ENCODE measurements at places on chromosomes 6 and 20.

- DNase-seq = no peak
Measured at GRCh38 chr6:135604035-135604860, 106.7 kb upstream of the AHI1 start.

DNA sequence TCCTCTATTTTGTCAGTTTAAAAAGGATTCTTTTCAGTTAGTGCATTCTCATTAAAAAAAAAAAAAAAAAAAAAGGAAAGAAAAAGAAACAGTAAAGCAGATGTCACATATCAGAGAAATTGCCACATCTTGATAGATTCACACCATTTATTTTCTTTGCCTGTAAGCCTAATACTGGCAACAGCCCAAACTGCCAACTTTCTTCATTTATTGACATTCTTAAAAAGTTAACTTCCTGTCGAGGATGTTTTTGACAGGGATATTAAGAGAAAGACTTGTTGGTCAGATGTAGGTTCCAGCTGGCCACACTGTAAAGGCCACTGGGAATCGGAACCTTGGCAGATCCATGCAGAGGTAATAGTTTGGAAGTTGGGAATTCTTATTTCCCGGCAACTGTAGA, 332.6 kb downstream of the NRN1 start:
- DNase-seq = no peak

- no peak for DNase-seq
Measured at GRCh38 chr20:9736373-9736772, 102.5 kb downstream of the PAK5 start.

- no peak for DNase-seq
Measured at GRCh38 chr20:325889-326644, 715 bp downstream of the SOX12 start.

DNA sequence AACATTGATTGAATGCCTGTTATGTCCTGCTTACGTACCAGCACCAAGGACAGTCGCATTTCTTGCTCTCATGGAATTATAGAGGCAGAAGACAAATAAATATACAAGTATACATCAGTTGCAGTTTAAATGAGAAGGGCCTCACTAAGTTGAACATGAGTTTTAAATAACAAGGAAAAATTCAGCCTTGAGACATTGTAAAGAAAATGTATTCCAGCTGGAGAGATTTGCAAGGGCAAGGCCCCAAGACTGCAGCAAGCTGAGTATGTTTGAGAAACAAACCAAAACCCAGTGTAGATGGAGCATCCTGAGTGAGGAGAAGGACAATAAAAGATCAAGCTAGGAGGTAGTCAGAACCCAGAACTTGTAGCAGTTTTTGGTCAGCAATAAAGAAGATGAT, 123.2 kb upstream of the BMP5 start:
- no peak for DNase-seq

GRCh38 chr20:7505152-7505834, 435.0 kb downstream of the HAO1 start:
- DNase-seq = no peak

DNA sequence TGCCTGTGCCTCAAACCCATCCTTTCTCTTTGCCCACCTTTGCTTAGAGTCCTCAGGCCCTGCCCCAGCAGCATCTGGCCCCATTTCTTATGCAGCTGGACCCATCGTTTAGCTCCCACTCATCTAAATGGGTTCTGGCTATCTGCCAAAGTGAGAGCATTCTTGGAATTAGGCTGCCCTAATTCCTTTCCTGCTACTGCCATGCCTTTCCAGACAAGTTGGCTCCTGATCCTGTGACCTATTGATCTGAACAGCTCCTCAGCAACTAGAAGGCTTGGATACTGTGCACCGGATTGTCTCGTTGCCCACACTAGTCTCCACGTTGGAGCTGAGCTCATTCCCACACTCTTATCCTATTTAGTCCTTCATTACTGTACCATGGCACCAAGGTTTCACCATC, 22.9 kb downstream of the DZANK1 start:
- no peak for DNase-seq

GRCh38 chr6:56947924-56948323, 7.0 kb upstream of the BEND6 start:
- no peak for DNase-seq

DNA sequence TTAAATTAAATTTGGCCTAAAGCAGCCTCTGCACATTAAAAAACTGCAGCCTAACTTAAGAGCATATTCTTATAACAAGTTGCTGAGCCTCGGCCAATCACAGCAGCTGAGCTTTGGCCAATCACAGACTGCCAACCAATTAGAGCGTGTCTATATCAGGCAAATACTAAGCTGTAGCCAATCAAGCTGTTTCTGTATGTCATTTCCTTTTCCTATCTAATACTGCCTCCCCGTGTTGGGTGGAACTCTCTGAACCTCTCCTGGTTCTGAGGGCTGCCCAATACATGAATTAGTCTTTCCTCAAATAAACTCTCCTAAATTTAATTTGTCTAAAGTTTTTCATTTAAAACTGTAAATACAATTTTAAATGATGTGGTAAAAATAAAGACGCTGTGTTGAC, 3.9 kb upstream of the TMEM244 start:
- no peak for DNase-seq

GRCh38 chr6:168968228-168968627, 285.4 kb downstream of the THBS2 start:
- DNase-seq = no peak

GRCh38 chr6:27805347-27805746, 106.8 kb downstream of the OR2B2 start:
- DNase-seq = no peak

- DNase-seq = no peak
Measured at GRCh38 chr6:151286214-151286613, 46.4 kb downstream of the AKAP12 start.

- DNase-seq = no peak
Measured at GRCh38 chr6:123509112-123509511, 127.6 kb downstream of the TRDN start.

- no peak for DNase-seq
Measured at GRCh38 chr6:139743664-139744437, 369.4 kb upstream of the CITED2 start.

- DNase-seq = no peak
Measured at GRCh38 chr6:10690651-10691445, 3.6 kb downstream of the C6orf52 start.

DNA sequence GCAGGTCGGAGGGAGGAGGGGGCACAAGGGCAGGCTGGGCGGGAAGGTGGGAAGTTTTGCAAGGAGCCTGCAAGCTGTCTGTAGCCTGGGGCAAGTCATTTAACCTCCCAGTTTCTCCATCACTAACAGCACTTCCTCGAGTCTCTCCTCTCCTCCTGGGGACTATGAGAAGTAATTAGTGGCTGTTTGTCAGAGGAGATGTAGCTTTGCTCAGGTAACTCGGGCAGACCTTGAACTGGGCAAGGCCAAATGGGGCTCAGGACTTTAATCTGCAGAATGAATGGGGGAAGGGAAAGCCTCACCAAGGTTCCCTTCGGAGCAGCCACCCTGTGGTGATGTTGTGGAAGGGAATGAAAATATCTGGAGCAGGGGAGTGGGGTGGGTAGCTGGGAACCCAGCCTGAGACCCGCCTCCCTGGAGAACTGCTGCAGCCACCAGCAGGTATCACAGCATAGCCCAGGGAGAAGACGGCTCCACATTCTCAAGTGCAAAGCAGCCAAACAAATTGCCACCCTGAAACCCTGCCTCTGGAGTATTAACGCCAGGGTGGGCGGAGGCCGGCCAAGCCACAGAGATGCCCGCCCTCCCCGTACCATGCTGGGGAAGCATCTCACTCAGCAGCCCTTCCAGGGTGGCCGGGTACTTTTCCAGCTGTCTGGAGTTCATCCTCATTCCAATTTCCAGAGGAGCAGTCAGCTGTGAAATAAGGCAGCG, 6.1 kb upstream of the LEMD2 start:
- DNase-seq = no peak

DNA sequence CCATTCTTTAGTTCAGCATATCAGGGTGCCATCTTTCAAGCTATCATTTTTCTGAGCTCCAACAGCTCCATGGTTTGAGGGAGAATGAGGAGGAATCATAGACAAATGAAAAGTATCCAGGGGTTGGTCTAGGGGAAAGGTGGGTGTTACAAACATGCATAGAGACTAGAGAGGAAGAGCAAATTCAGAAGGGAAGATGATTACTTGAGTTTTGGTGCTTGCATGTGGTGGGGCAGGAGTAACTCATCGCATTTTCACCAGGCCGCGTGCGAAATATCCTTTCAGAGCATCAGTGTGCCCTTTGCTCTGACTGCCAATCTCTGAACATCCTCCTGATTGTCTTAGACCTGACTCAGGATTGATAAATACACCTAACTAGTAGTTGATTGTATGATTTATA, 7.7 kb upstream of the BICRAL start:
- DNase-seq = no peak

DNA sequence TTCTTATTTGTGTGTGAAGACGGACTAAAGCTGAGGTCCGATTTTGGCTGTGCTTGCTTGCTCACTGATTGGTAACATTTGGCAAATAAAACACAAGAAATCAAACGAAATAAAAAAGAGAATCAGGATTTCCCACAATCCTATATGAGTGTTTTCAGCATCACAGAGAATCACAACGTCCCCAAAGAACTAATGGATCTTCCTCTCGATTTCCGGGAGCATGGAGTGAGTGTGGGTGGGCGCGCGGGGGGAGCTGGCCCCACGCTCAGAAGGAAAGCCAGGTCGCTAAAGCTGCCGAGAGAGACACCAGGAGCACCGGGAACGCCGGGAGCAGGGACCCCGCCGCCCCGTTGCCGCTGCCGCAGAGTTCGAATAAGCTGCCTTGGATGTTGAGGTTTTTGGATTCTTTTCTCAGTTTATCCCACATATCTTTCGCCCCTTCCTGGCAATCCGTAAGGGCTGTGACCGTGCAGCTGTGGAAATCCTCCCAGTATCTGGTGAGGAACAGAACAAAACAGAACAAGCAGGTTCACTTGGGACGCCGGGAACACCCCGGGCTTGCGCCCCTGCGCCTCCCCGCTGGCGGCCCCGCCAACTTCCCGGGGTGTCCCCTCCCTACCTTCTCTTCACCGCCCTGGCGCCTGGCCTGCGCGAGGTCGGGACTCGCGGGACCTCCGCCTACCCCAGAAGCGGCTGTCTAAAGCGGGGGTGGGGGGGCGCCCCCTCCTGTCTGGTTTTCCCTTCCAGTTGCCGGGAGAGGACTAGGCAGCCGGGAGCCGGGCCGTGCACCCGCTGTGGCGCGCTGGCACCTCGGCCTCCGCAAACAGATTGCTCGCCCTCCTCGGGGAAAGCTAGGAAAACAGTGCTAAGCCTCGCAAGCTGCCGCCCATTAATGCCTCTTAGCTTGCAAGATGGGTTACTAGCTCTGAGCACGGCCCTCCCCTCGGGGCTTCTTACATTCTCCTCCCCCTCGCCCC, 7.7 kb downstream of the NRN1 start:
- DNase-seq = no peak

GRCh38 chr6:100447081-100447899, 17.4 kb downstream of the SIM1 start:
- no peak for DNase-seq

DNA sequence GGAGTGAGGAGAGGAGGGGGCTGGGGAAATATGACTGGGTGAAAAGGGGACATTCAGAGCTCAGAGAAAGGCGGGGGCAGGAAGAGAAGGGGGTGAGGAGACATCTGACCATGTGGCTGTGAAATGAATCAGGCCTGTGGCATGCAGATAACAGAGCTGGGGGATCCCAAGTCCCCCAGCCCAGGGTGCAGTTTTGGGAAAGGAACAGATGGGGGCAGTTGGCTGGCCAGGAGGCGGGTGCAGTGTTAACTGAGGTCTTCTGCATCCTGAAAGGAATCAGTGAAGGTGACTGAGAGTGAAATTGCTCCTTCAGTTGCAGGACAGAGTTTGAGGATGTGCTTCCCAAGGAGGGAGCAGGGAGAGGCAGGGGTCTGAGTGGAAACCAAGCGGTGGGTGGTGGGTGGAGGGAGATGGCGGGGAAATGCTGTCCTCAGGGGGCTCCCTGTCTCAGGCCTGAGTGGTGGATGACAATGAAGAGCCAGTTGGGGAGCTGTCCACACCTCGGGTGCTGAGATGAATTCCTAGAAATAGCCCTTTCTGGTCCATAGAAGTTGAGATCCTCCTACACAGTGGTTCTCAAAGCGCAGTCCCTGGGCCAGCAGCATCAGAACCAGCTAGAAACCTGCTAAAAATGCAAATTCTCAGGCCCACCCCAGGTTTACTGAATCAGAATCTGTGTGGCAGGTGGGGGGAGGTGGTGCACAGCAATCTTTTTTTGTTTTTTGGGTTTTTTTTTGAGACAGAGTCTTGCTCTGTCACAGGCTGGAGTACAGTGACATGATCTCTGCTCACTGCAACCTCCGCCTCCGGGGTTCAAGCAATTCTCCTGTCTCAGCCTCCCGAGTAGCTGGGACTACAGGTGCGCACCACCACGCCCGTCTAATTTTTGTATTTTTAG, 26.0 kb upstream of the CCDC167 start:
- no peak for DNase-seq

DNA sequence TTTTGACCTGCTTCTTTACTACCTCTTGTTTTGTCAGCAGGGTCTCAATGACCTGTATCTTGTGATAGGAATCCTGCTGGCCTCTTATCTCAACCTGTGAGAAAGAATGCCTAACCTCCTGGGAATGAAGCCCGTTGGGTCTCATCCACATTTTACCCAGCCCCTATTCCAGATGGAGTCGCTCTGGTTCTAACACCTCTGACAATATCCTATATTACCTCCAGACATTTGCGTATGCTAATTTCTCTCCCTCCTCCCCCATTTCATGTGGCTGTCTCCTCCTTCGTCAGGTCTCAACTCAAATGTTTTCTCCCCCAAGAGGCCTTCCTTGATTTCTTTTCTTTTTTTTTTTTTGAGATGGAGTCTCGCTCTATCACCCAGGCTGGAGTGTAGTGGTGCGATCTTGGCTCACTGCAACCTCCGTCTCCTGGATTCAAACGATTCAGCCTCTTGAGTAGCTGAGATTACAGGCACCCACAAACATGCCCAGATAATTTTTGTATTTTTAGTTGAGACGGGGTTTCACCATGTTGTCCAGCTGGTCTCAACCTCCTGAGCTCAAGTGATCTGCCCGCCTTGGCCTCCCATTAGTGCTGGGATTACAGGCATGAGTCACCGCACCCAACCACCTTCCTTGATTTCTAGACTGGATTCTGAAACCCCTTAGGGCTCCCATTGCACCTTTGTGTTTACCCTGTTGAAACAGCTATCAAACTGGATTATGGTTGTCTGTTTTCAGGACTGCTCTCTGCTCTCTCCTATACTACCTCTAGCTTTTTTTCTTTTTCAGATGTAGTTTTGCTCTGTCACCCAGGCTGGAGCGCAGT, 49.5 kb upstream of the B4GALT5 start:
- no peak for DNase-seq

DNA sequence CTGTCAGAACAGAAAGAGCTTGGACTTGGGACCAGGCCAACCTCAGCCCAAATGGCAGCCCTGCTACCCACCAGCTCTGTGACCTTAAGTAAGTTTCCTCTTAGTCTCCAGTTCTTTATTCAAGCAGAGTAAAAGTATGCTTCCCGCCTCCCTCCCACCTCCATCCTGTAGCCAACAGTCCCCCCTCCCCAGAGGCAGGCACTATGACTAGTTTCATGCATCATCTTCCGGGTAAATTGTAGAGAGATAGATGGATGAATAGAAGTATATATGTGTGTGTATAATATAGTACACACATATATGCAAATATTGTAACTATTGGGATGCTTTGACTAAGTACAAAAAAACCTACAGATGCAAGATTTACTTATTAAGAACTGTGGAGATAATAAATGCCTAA, 39.5 kb upstream of the B4GALT5 start:
- DNase-seq = no peak

All from stimulated activated CD8-positive, alpha-beta memory T cell treated with anti-CD3 and anti-CD28 coated beads, Interleukin-4, amount 100 ng/mL, for 1 hour (primary cell).